ENCODE measurements at places on chromosomes 3 and 15.

DNA sequence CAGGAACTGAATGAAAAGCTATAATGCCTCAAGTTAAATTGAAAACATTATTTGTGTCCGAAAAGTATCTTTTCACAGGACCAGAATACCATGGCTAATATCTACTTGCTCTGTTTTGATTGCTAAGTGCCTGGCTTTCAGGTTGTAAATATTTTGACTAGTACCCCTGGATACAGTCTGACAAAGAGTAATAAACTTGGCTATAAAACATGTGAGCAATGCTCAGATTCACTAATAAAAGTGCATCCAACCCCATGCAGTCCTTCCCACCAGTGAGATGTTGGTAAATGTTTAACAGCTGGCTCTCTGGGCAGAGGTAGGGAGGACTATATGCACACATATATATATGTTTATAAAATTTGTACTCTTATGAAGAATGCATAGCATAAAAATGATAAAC, 281.8 kb upstream of the TGFBR2 start:
- no peak for DNase-seq

DNA sequence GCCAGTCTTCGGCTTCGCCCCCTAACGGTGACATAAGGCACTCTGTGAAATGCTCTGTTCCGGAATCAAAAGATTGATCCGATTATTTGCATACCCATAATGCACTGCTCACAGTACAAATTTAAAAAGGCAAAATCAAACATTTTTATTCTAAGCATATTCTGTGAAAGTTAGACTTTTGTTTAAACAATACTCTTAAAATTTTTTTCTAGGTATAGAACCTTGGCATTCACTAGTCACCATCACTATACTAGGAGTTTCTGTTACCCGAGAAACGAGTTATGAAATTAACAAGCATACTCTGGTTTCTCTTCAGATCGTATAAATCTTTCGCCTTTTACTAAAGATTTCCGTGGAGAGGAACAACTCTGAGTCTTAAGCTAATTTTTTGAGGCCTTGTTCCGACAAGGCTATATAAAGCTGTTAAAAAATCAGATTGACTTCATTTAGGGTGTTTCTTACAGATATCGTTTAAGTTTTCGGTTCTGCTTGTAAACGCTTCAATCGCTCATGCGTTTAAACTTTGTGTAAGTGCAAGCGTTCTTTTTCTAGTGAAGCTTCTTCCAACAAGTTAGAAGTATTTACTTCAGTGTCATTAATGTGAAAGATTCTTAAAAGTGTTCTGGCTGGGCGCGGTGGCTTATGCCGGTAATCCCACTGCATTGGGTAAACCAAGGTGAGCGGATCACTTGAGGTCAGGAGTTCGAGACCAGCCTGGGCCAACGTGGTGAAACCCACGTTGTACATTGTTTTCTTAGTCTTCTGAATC, at the start of gene RNU5B-1:
Gene RNU5B-1 (plus strand): TSS at position 297 of the 769 bp plus-strand sequence.
- no peak for DNase-seq

DNA sequence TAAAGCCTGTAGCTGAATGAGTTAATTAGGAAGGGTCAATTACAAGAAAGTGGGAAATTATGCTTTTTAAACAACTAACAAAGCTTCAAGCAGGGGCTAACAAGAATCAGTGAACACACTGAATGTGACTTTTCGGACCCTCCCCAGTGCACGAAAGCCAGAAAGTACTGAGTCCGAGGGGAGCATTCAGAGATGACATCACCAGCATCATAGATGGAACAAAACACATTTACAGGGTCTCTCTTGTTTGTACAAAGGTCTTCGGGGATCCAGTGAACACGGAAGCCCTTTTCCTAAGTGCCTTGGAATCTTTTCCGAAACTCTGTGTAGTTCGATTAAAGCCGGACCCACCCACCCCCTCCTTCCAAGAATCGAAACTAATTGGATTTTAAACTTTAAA, 829 bp downstream of the DCP1A start:
- DNase-seq = no peak

DNA sequence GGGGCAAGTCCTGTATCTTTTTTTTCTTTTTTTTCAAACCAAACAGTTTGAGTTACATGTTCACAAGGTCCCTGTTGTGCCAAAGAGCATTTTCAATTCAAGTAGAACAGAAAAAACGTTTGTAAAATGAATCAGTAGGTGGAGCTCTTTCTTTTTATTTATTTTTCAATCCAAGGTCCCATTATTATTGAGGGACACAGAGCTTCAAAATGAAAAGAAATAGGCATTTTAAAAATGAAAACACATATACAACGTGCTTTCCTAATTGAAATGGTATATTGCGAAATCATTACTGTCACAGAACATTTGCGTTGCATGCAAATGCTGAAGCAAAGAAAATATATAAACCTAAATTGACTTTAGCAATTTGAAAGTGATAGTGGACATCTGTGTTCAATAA, 711.0 kb downstream of the MECOM start:
- DNase-seq = no peak

DNA sequence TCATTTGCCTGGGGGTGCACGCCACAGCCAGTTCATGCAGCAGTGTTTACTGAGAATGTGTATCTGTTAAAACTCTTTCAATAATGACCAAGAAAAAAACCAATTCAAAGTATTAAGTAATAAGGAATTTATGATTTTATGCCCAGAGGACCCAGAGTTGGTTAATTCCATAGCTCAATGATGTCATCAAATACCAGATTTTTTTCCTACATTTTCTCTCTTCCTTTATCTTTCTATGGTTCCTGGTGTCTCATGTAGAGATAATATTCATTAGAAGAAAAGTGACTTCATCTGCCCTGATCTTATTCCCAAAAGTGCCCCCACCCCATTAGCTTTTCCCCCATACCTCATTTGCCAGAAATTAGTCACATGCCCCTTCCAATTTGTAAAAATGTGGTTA, 44.6 kb upstream of the LMCD1 start:
- no peak for DNase-seq

- no peak for DNase-seq
Observed at GRCh38 chr15:73994912-73995622, 551 bp downstream of the PML start.

DNA sequence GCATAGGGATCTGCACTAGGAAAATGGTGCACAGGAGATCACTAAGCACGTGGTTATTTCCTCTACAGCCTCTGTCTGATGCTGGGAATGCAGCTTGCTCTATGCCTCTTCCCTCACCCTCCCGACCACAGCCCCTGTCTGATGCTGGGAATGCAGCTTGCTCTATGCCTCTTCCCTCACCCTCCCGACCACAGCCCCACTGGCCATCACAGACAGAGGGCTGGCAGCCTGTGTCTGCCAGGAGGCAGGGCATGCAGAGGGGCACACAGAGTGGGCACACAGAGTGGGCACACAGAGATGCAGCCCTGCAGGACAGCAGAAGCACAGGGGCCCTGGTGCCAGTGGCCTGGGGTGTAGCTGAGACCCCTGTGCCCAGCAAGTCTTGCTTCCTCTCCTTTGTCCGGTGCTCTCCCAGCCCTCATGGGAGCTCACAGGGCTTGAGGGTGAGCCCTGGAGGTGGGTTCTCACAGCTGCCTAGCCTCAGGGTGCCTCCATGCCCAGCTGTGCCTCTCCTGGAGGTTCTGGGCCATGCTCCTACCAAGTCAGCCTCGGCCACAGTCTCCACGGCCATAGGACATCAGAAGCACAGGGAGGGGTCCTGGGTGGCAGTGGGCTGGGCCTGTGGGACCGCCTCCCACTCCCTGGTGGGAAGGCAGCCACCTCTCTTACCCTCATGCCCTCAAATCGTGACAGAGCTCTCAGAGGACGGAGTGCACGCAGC, 65.8 kb downstream of the EXOG start:
- DNase-seq = no peak

GRCh38 chr3:133426721-133427120, 26.9 kb downstream of the BFSP2 start:
- no peak for DNase-seq

DNA sequence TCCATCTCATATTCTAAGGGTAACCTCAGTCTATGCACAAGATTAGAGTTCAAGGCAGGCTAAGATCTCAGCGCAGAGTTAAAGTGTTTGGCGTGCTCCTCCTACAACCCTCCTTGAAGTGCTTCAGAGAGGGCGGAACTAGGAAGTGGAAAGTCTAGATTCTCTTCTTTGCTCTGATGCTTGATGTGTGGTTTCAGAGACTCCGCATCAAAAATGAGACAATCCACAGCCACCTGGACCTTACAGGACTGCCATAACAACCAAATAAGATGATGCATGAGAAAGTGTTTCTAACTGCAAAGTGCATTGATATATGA, 161.3 kb upstream of the ATP11B start:
- DNase-seq = no peak

- DNase-seq = no peak
Observed at GRCh38 chr3:58429657-58430056, 4.0 kb downstream of the PDHB start.

GRCh38 chr3:111227216-111227615, 155.6 kb downstream of the NECTIN3 start:
- no peak for DNase-seq

Measured in H54 (cell line).